ENCODE measurements at places on chromosomes 3 and 15.

DNA sequence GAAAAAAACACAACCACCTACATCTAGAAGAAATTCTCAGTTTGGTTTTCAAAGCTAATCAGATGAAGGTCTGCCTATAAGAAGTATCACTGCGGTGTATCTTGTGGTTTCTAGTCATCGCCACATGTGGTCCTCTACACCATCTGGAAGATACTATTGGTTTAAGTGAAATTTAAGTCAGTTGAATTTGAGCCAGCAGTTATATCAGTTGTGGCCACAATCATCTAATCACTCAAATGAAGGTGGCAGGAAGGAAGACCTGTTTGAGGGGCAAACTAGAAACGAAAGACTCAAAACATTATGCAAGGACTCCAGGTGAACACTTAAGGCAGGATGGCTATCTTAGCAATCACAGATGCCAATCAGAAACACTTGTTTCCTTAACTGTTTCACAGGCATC, 48.7 kb downstream of the ETV5 start:
- no peak for DNase-seq

GRCh38 chr3:99789011-99789721, 28.5 kb upstream of the CMSS1 start:
- no peak for DNase-seq

GRCh38 chr3:171900446-171900845, 57.3 kb downstream of the TMEM212 start:
- no peak for DNase-seq

GRCh38 chr3:120470870-120471269, 20.1 kb upstream of the FSTL1 start:
- DNase-seq = no peak

DNA sequence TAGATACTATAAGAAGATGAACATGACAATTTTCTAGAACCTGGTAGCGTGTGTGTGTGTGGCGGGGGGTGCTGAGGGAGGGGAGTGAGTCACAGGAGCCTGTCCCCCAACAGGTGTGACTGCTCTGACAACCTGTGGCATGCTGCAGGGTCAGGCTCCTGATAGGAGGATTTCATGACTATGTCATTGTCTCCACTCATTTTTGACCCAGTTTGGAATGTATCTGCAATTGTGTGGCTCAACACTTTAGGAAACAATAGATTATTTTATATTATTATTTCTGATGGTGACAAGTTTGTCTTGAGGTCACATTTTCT, 9.3 kb upstream of the VILL start:
- no peak for DNase-seq

DNA sequence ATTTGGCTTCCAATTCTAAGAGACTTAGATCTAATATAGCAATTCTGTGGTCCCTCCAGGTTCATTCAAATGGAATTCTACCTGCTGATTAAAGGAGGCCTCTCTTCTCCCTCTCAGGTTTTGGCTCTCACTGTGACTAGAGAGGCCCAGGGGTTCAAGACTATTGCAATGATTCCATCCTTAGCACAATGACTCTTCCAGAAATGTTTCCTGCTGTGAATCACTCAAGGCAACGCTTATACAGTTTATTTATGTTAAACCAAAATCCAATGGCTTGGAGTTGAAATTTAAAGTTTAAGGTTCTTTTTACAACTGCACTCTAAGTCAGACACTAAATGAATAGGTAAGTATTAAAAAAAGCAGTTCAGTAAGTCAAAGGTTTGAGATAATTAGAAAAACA, 39.9 kb downstream of the IFT57 start:
- DNase-seq = no peak

- DNase-seq = peak; percentile 77
Observed at GRCh38 chr3:108124337-108125152, 33.7 kb upstream of the CD47 start.

DNA sequence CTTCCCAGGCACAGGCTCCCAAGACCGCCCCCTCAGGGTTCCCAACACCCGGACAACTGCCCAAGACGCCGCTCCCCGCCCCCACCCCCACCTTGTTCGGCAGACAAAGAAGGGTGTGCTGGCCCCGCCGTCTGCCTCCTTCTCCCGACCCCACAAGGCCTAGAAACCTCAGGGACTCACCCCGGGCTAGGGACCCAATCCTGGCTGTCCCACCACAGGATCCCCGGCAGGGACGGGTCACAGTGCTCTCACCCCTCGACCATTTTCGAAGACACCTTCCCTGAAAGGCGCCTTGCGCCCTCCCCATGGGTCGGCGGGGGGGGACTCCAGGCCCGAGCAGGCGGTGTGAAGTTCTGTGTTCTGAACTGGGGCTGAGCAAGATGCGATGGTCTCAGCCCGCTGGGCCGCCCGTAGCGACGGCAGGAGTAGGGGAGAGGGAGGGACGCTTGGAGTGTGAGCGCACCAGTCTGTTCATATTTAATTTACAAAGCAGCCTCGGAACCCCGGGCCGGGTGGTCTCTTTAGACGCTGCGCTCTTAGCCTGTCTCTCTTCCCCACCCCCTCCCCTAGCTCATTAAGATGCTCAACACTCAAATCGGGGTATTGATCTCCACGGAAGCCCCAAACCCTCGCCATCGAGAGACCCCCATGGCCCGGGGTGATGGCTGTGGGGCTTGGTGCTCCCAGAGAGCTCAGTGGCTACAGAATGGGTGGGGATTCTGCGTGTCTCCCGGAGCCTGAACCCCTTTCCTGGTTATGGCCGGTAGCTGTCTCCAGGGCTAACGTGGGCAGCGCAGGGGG, 1.4 kb upstream of the ISLR2 start:
- DNase-seq = no peak

DNA sequence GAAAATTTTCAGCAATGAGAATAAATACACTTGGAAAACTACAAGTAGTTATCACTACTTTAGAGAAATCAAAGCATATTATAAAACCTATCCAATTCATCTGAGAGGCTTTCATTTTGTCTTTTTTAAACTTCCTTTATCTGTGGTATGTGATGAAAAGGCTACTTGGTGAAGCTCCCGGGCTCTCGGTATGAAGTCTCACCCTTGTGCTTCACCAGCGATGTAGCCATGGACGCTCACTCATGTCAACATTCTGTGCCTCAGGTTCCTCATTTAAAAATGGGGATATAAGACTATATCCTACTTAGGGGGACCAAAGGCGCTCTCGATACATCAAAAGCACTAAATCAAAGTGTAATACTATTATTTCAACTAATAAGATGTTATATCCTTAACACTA, 14.9 kb downstream of the SATB1 start:
- DNase-seq = no peak

DNA sequence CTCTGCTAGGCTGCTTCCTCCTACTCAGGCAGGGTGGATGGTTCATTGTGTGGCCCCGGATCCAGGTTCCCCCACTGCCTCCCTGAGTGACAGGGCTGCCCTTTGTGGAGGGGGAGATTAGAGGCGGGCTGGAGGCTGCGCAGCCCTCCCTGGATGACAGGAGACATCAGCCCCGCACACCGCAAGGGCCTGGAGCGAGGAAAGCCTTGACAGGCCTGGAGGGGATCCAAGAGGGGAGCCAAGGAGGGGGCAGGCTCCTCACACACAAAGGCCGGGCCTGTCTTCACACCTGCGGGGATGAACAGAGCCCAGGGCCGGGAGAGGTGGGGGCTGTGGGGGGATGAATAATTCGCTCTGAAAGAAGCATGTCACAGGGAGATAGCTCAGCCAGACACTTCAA, 72.9 kb downstream of the RPN1 start:
- no peak for DNase-seq

DNA sequence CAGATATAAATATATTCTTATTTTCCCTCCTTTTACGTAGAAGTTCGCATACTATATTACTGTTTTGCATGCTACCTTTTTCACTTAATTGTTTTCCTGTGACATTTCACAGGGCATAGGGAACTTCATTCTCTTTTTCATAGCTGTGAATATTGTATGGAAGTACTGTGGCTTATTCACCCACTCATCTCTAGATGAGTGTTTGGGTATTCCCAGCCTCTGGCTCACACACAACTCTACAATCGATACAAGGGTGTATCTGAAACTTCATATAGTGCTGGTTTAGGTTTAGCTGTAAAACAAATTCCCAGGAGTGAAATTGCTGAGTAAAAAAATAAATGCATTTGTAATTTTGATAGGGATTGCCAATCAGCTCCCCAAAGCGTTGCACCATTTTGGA, 55.3 kb upstream of the MAGI1 start:
- DNase-seq = no peak

DNA sequence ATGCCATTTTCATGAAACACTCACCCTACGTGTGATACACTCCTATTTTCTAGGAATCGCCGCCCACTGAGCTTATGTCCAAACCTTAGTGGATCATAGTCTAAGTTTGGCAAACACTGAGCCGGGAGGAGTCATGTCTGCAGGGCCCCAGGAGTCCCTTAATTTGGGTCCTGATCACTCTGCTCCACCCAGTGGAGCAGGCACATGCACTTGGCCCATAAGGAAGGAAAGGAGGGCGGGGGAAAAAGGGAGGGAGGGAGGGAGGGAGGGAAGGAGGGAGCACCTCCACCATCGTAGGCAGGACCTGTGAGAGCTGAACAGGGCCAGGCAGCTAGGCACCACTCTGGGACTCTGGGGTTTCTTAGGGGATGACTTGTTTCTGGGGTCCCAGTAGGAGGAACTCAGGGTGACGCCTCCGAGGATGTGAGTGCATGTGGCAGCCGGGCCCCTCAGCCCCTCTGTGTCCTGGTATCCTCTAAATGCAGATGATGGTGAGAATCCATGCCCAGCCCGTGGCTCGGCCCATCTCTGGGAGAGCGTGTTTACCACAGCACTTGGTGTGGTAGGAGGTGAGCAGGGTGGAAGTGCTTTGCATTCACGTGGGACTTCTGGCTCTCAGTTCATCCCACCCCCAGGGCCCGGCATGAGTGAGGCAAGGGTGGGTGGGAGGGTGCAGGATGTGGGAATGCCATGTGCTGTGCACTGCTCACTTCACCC, 109.4 kb downstream of the KLF13 start:
- peak; percentile 46 for DNase-seq

DNA sequence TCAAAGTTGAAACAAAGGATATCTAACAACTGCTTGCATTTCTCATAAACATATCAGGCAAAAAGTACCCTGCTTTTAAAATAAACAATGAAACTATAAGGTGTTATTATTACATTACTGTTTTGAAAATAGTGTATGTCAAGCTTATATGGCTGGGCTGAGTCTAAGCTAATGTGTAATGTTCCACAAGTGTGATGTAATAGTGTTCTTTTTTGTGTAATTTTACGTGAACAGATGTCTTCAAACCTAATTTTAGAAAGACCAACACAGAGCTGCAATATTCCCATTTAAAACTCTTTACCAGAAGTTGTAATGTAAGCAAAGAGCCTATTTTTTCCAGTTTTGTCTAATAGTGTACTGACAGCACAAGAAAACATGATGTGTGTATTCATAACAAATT, 34.0 kb downstream of the MINDY2 start:
- no peak for DNase-seq

All from activated CD4-positive, alpha-beta T cell treated with anti-CD3 and anti-CD28 coated beads, Interleukin-2, amount 50 U/mL, for 4 hours (primary cell).